Activated T-helper 1 cell treated with anti-CD3 and anti-CD28 coated beads, Interleukin-2, amount 50 U/mL, for 16 hours (primary cell): ENCODE measurements at places on chromosomes 4 and X.

GRCh38 chrX:48695925-48696300, 621 bp upstream of the SUV39H1 start:
- DNase-seq, result no peak

DNA sequence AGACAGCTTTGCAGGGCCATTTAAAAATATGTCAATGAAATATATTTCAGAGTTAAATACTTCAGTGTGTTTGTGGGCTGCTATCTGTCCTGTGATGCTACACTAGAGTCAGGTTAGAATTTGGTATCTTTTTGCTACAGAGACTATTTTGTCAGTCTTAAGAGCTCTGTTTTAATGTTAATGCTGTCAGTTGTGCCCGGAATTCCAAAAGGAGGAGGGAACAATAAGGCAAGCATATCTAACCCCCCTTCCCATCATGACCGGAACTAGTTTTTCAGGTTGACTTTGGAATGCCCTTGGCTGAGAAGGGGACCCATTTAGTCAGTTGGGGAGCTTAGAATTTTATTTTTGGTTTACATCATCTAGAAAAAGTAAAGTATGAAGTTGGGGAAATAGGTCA, 34.9 kb upstream of the SLC25A4 start:
- DNase-seq, result no peak

GRCh38 chr4:81751531-81752289, 280.0 kb upstream of the RASGEF1B start:
- DNase-seq, result no peak

DNA sequence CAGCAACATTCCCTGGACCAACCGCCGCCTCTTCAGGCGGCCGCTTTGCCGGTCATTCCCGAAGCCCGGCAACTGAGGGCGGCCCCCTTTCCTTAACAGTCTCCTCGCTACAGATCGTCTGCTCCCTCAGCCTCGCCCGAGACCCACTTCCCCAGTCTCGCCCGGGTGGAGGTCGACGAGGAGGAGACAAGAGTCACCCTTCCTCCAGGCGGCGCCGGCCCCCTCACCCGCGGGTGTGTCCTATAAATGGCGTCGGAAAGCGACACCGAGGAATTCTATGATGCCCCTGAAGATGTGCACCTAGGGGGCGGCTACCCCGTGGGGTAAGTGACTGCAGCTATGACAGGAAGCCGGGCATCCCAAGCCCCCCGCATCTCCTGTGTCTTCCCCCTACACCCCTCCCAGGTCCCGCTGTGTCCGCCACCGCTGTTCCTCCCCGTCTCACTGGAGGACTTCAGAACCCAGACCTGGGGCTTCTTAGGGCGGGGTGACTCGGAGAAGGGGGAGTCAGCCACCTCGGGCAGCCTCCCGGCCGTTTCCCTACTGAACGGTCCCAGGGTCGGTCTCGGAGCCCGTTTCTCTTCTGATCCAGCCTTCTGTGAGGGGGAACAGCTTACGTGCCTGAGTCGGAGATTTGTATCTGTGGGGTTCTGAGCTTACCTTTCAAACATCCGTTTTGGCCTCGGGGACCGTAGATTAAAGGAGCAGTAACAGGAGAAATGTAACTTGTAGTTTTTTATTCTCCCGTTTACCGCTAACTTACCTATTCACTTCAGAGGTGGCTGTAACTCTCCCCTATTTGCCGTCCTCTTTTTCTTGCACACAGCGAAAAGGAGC, 570 bp downstream of the WDR44 start:
- DNase-seq, result peak; percentile 27

DNA sequence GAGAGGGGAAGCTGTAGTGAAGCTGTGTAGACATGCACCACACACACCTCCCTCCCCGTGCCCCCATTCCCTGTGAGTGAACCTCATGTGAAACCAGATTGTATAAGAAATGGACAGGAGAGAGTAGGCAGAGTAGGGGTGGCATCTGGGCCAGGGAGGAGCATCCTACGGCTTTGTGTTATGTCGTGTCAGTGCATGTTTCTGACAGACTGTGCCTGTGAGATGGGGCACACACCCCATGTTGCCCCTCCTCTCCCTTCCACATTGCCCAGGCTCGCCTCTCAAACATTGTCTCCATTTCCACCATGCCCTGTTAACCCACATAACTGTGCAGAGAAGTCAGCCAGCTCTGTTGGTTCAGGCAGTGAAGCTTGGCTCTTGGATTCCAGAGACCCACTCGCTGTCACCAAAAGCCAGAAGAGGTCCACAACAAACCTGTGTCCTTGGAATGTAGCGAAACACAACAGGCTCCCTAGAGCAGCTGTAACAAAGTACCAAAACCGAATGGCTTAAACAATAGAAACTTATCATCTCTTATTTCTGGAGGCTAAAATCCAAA, 56.1 kb downstream of the SLC9A6 start:
- no peak for DNase-seq

- no peak for DNase-seq
Measured at GRCh38 chrX:132009350-132009749, 13.8 kb upstream of the STK26 start.

GRCh38 chrX:105829011-105829410, 6.7 kb downstream of the NRK start:
- no peak for DNase-seq

- no peak for DNase-seq
Measured at GRCh38 chr4:18518098-18518497, 496.5 kb upstream of the LCORL start.

DNA sequence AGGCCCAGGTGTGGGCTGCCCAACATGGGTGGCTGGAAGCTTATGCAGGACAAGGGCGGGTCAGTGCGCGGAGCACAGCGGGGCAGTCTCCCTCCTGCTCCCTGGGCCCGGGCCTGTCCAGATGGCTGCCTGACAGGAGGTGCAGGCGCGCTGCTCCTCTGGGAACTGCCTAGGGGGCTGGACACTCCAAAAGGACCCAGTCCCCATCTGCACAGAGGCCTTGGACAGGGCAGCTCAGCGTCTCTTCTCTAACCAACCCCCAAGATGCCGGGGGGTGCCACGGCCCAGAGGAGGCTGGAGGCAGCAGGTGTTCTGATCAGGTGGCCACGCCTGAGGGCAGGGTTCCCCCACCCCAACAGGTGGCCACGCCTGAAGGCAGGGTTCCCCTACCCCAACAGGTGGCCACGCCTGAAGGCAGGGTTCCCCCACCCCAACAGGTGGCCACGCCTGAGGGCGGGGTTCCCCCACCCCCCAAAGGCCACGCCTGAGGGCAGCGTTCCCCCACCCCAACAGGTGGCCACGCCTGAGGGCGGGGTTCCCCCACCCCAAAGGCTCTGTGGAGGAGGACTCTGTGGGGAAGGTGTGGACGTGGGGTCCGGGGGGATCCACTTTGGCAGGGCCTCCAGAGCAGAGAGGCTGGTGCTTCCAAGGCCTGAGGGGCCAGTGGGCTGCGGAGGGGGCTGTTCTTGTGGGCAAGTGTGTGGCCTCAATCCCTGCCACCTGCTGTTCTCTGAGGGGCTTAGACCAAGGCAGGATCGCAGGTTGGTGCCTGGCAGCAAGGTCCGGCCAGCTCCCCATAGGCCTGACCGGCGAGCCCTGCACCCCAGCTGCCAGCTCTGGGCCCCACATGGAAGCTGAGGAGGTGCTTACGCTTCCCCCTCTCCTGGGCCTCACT, 36.1 kb downstream of the CPLX1 start:
- DNase-seq, result no peak

- DNase-seq, result no peak
Measured at GRCh38 chr4:2040391-2041238, 18.5 kb upstream of the NAT8L start.

- no peak for DNase-seq
Measured at GRCh38 chrX:2547736-2548135, 47.0 kb upstream of the DHRSX start.

GRCh38 chr4:8009097-8009496, 69.4 kb upstream of the AFAP1 start:
- no peak for DNase-seq

GRCh38 chr4:24422644-24423043, 161.7 kb downstream of the DHX15 start:
- DNase-seq, result no peak

GRCh38 chrX:45070116-45071007, 130.3 kb downstream of the DIPK2B start:
- no peak for DNase-seq

- no peak for DNase-seq
Measured at GRCh38 chr4:31107362-31107761, 387.2 kb downstream of the PCDH7 start.

GRCh38 chr4:109174224-109174953, 128.1 kb downstream of the COL25A1 start:
- no peak for DNase-seq

DNA sequence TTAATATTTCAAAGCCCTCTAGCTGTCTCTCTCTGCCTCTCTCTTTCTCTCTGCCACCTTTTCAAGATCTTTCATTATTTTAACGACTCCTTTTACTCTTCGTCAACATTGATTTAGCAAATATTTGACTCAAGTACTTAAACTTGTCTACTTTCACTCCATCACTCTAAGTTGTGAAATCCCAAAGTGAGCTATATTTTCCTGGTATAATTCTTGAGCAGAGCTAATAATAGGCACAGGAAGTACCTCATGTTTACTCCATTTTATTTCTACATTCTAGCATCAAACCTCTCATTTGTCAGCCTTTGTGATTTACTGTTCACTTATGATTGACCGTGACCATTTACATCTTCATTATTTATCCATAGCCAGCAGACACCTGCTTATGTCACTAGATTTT, 482.5 kb downstream of the RPA4 start:
- no peak for DNase-seq

- DNase-seq, result no peak
Measured at GRCh38 chr4:10084651-10085358, 31.8 kb downstream of the WDR1 start.

DNA sequence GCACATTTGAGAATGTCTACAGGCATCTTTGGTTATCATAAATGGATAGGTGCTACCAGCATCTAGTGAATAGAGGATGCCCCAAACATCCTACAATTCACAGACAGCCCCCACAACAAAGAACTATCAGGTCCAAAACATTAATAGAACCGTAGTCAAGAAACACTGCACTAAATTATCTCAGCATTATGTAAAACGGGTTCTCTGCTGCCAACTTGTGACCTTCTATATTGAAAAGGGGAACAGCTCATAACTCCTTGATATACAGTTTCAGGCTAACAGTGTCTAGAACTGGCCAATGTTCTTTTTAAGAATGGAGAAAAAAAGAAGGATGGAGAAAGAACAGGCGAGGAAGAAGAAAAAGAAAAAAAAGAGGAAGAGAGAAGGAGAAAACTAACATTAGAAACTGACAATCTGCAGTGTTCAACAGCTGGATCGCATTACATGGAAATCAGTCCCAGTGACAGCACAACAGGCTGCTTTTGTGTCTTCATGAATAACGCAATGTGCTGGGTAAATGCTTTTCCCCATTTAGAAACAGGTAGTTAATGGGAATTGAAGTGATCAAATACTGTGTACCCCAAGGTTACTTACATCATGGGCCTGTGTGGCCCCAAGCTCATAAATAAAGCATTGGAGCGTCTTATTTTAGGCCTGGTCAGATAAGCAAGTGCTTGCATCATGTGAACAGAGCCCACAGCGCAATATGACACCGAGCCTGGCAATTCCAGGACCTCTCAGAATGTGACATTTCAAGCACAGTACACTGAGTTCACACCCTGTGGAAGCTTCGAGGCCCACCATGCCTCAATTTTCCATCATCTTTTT, 339.5 kb downstream of the DHX15 start:
- no peak for DNase-seq

GRCh38 chr4:8666581-8666980, 74.0 kb downstream of the CPZ start:
- no peak for DNase-seq

GRCh38 chr4:17654701-17655100, 40.3 kb downstream of the MED28 start:
- no peak for DNase-seq

DNA sequence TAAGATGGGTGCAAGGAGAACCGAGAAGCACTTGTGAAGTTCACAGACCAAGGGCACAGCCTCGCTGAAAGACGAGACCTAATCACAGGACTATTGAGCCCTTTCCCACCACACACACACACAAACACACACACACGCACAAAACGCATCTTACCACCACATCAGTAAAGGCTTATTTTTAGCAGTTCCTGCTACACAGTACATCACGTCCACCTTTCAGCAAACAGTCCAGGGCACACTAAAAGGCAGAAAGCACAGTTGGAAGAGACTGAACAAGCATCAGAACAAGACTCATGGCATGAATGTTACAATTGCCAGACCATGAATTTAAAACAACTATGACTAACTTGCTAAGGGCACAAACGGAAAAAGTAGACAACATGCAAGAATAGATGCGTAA, 83.6 kb upstream of the MAPK10 start:
- DNase-seq, result no peak

- no peak for DNase-seq
Measured at GRCh38 chrX:7330971-7331746, 183.2 kb upstream of the PUDP start.

- no peak for DNase-seq
Measured at GRCh38 chr4:145774473-145774872, 94.5 kb downstream of the C4orf51 start.

GRCh38 chrX:133747196-133747595, 238.2 kb downstream of the GPC3 start:
- DNase-seq, result no peak

DNA sequence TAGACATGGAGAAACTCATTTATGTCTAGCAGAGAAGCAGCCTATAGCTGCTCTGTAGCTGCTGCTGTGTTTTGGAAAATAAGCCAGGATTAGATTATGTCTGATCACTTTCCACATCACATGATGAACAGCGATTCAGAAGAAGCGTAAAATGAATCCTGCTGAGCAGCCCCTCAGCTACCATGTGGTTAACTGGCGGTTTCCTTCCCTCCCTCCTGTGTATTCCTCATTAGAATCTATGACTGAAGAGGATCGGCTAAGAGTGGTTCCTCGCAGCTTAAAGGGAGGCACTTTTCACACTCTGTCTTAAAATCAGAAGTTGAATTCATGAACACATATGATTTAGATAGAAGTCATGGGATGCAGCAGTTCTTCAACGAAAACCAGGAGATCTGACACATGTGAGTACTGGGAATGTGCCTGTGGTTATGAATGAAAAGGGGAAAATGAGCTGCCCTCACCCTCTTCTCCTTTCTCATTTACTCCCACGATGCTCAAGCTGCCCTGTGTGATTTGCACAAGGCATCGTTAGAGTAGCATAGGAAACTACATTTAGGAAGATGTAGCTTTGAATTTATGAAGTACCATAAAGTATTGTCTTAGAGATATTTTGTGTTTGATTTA, at the start of gene PPEF1:
Gene PPEF1, plus strand, starts transcription at position 220 of the 624 bp plus-strand sequence. Its CDS starts 136 bp downstream, at position 356.
- DNase-seq, result no peak

DNA sequence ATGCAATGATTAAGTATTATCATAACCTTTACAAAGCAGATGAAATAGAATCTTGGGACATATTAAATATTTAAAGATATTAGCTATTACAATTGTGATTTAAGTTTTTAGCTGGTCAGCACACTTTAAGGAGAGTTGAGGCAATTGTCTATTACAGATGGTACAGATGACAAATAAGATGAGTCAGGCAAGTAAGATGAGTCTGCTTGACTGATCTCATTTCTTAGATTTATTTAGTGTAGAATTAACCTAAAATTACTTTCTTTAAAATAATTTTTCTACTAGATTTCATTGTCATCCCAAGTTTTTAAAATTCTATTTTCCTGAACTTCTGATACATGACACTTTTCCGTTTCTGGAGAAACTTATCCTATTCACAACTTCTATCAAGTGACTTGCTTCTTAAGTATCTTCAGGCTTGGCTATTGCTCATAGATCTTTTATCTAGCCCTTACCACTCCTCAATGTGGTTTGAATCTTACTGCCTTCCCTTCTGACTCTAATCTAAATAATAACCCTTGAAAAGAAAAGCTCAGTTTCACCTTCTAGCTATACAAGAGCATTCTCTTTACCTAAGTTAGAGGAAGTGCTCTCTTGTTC, 32.9 kb downstream of the CXCL1 start:
- DNase-seq, result no peak
